ENCODE measurements at places on chromosomes 16 and 17.

- no peak for DNase-seq
These were observed 25.4 kb downstream of the CRAMP1 start for GRCh38 chr16:1637526-1637925.

DNA sequence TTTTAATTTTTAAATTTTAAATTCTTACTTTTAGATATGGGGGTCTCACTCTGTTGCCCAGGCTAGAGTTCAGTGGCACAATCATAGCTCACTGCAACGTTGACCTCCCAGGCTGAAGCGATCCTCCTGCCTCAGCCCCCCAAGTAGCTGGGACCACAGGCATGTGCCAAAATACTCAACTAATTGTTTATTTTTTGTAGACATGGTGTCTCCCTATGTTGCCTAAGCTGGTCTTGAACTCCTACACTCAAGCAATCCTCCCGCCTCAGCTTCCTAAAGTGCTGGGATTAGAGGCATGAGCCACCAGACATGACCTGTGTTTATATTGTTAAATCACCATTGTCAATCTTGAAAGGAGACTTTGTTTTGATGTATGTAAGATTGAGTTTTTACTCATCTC is 332.2 kb downstream of the WWOX start:
- no peak for DNase-seq

- peak; percentile 64 for DNase-seq
These were observed 75.8 kb downstream of the MRC2 start for GRCh38 chr17:62703261-62703775.

GRCh38 chr16:29814592-29814991 is 1.4 kb upstream of the PAGR1 start:
- DNase-seq: no peak

DNA sequence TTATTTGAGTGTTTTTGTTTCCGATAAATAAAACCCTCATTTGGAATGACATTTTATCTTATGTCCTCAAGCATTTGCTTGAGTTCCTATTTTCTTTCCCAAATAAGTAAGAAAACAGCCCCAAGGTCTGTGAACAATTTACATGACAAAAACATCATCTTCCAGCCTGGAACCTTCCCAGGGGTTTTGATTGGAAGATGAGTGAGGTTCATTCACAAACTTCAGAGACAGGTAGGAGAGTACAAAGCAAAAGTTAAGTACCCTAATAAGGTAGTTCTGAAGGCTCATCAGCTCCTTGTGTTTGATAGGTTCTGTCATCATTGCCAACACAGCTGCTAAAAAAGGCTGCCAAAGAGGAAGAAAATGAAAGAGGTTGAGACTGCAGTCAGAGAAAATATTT is 772.8 kb downstream of the CDH8 start:
- no peak for DNase-seq

DNA sequence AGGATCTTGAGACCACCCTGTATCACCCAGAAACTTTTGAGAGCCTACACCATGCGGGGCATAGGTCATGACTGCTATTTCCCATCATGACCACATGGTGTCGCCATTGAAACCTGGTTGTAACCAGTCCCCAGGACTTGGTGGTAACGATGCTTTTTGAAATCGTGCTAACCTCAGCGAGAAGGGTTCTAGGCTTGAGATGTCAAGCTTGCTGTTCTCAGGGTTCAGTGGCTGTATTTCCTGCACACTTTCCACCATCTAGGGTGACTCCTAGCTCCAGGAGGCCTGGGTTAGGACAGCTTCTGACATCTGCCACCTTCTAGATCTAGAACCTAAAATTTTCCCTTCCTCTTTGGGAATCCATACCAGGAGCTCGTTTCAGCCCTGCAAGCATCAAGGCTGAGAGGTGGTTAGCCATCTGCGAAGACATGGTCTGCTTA is 13.0 kb upstream of the SPNS3 start:
- peak; percentile 28 for DNase-seq

Data from HS-5 (cell line).